PC-3 (cell line): ENCODE measurements at places on chromosomes 1 and 21.

DNA sequence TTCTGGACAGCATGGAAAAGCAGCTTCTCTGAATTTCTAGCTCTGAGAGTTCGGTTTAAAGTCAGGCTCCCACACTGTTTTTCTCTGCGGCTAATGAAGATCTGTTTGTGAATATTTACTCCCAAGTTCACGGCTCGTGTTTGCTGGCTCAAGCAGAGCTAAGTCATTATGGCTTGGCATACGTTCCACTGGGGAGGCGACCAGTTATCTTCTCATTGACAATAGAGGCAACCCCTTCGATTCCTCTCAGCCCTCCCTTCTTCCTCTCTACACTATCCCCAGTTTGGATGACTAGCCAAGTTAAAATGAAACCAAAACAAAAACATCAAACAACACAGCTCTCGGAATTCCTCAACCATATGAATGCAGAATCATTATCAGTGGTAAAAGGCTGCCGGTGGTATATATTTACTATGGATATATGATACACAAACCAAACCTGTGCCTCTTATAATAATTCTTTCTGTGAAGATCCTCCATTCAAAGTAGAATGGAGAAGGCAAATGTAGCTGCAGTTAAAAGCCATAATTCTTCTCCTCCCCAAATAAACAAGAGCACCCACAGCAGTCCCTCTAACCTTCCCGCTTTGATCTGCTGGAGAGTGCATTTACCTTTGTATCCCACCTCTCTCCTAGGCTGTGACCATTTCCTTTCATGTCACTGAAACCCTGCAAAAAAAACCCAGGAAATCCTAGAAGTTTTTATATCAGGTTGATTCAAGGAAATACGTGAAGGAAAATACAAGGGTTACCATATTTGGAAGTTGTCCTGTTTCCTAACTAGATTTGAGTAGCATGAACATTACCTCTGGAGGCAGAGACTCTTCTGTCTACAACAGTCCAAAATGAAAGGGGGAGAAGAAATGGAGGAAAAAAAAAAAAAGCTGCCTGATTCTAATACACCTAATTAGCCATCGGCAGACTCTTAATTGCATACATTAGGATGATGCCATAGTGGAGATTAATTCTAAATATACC is 108.3 kb upstream of the USH2A start:
- DNase-seq: peak; percentile 46

DNA sequence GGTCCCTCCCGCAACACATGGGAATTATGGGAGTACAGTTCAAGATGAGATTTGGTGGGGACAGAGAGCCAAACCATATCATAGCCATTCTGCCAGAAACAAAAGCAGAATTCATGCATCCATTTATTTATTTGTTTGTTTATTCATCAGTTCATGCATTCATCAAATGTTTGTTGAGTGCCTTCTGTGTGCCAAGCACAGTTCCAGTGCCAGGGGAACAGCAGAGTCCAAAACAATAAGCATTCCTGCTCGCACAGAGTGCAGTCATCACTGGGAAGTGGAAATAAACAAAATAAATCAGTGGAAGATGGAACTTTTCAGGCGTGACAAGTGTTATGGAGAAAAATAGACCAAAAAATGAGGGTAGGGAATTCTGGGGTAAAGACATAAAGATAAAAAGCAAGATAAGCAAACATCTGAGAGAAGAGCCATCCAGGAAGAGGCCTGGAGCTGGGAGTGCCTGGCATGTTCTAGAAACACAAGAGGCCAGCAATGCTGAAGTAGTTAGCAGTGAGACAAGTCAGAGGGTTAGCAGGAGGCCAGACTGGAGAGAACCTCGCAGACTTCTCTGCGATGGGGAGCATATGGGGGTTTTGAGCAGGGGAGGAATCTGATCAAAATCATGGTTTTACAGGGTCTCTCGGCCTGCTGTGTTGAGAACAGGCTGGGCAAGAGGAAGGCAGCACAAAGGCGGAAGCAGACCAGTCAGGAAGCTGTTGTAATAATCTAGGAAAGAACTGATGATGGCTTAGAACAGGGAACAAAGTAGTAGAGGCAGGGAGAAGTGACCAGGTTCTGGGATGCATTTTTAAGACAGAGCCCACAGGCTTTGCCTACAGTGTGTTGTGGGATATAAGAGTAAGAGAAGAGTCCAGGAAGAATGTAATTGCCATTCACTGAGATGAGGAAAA is 113.2 kb downstream of the GLUL start:
- DNase-seq: no peak

DNA sequence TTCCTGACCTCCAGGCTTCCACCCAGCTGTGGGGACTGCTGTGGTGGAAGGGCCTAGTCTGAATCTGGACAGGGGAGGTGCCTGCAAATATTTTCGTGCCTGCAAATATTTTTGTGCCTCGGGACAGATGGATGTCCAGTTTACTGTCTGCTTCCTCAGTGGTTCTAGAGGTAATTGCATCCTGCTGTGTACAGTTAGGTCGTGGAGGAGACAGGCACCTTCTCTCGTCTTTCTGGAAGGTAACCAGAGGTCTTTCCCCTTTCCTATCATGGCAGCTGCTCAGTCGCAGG is 53.8 kb upstream of the TINAGL1 start:
- DNase-seq: no peak

GRCh38 chr1:34164771-34165391 is at the start of gene CSMD2:
Gene CSMD2, minus strand, starts transcription at chr1:34165230. Its CDS starts 133 bp downstream, at chr1:34165097.
- no peak for DNase-seq

GRCh38 chr1:112687361-112687760 is 12.9 kb downstream of the MOV10 start:
- DNase-seq: no peak

- no peak for DNase-seq
These were observed 590.4 kb downstream of the PLPP3 start for GRCh38 chr1:55988963-55989452.

- DNase-seq: no peak
These were observed 59.3 kb downstream of the NCAM2 start for GRCh38 chr21:21057349-21058062.

DNA sequence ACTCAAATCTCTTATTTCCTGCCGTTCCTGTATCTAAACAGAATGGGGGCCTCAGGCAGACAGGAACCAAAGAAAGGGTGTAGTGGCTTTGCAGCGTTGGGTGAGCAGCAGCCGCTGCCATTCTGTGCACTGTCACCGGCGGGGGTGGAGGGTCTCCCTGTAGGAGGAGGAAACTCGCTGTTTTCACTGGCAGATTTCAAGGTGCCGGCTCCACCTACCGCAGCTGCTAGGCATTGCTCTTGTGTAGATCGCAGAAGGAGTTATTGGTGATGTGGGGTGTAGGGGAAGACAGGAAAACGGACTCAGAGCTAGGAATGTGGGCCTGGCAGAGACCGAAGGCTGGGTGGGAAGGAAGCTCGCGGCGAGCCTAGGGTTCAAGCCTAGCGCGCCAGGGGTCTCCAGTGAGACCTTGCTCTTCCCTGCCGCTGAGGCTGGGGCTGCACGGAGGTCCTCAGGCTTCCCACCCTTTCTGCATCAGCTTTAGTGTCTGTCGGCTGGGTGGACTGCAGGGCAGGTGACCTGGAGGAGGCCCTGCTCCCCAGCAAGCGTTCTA is 20.8 kb downstream of the ATP5PO start:
- DNase-seq: peak; percentile 90

GRCh38 chr1:226110249-226111097 is 48.0 kb downstream of the H3-3A start:
- DNase-seq: peak; percentile 71

DNA sequence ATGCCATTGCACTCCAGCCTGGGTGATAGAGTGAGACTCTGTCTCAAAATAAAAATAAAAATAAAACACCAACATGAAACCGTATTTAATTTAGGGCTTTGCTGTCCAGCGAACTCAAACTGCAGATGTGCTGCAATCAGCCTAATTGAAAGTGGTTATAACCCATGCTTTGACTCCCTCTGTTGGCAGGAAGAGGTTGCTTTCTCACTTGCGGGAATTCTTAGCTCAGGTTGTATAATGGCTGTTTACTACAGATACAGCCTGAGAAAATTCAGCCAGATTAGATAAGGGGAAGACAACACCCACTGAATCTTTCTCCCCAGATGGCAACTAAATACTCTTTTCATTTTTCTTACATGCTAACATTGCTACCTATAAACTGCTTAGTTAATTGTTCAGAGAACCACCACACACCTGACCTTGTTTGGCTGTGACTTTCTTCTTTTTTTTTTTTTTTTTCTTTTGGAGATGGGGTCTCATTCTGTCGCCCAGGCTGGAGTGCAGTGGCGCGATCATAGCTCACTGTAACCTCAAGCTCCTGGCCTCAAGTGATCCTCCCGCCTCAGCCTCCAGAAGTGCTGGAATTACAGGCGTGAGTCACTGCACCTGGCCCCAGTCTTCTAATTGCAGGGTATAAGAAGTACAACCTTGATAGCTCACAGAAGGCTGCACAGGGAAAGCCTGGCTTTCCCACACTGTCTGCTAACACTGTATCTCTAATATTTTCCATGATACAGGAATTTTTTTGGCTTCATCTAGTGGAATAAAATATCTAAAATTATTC is 34.6 kb downstream of the DNTTIP2 start:
- DNase-seq: peak; percentile 85

- peak; percentile 95 for DNase-seq
These were observed 13.5 kb upstream of the TINAGL1 start for GRCh38 chr1:31562707-31563360.
